Cardiac fibroblast (primary cell): ENCODE measurements at places on chromosomes 2 and 18.

DNA sequence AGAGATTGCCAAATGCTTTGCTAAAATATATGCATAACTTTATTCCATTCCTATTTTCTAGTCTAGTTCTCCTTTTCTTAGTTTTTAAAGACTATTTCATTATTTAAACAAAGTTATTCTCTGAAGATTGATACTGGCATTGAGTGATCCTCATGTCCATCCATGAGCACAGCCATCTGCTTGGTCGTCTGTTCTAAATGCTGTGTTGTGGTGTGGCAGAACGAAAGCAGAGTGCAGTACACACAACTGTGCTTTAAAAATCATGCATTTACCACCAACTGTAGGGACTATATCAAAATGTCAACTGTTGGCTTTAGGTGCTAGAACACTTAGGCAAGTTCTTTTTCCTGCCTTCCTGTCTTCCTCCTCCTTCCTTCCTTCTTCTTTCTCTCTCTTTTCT is 226.6 kb downstream of the ACKR3 start:
- no peak for DNase-seq

DNA sequence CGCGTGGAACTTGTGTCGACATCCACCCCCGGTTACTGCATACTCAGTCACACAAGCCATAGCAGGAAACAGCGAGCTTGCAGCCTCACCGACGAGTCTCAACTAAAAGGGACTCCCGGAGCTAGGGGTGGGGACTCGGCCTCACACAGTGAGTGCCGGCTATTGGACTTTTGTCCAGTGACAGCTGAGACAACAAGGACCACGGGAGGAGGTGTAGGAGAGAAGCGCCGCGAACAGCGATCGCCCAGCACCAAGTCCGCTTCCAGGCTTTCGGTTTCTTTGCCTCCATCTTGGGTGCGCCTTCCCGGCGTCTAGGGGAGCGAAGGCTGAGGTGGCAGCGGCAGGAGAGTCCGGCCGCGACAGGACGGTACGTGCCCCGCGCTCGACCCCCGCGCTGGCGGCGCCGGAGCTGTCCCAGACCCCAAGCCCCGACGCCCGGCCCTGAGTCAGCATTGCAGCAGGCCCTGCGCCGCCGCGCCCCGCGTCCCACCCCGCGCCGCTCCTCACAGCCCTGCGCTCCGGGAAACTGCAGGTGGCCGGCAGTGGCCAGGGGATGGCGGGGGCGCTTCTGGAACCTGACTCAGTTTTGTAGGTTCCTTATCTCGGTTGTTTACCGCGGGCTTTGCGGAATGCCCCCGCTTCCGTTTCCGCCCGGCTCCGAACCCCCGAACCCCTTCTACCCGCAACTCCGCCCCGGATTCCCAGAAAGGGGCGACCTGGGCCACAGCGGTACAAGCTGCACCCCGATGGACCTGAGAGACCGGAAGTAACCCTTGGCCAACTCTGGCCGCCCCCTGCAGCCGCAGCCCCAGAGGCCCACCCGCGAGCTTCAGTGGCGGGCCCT is at the start of gene CFLAR:
TSS of gene CFLAR (plus strand) at position 50 of the 844 bp plus-strand sequence. CDS start 13,702 bp downstream, outside the sequence.
- DNase-seq, result peak; percentile 76

GRCh38 chr2:224395620-224396390 is 6.1 kb downstream of the FAM124B start:
- no peak for DNase-seq

DNA sequence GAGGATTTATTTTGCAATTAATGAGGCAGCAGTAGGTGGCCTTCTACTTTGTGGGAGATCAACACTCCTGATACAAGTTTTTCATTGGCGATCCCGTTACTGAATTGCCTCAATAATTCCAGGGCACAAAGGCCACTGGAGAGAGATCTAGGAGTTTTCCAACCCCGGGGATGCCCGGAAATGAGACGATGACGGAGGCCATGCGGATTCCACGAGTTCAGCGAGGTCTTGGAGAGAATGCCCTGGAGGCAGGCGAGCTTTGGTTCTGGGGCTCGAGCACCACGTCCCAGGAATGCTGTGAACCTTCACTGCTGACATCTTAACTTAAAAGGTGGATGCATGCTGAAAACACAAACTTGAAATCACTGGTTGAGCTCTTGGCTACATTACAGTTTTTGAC is 74.2 kb downstream of the LDLRAD4 start:
- DNase-seq, result no peak

DNA sequence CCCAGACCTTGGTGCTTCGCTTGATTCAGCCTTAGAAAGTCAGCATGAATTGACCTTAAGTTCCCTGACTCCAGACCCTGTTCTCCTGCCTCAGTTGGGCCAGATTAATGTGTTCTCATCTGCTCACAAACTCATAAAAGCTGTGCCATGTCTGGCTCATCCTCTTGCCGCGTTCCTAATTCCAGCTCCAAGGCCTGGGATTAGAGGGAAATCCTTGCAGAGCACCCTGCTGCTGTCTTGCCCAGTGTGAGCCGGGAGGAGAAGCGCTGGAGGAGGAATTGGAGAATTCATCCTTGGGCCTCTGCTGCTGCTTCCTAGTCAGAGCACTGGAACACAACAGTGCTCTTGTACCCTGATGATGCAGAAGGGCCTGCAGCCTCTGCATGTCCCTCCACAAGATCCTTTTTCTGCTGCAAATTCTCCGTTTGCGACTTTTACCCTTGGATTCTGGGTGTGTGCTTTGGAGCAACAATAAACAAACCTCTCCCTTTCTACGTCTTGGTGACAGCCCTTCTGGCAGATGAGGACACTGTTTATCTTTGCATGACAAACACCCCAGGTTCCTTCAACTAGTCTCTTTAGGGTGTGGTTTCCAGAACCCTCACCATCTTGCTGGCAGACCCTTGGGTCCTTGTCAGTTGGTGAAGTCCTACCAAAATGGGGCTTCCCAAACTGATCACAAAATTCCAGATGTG is 46.9 kb upstream of the CNGA3 start:
- no peak for DNase-seq

DNA sequence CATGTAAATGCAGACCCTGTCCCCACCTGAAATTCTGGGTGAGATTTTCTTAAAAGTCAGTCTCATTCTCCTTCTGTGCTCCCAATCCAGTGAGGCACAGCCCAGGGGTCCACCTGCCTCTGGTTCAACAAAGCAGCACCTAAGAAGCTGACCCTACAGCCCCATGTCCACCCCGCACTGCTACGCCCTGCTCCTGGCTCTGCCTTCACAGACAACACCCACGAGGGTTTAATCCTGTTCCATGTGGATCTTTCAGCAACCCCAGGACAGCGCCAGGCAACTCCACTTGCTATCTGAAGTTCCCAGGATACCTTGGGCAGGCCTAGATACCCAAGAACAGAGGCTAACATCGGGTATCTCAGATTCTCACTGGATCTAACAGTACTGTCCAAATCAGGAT is 44.9 kb downstream of the HDLBP start:
- DNase-seq, result no peak
